Stimulated activated CD4-positive, alpha-beta T cell treated with anti-CD3 and anti-CD28 coated beads, TNF-alpha, amount 100 ng/mL, for 48 hours (primary cell): ENCODE measurements at places on chromosomes 3 and 15.

- DNase-seq: no peak
Measured at GRCh38 chr3:132378846-132379245, 38.5 kb upstream of the DNAJC13 start.

GRCh38 chr3:58055314-58055713, 47.1 kb downstream of the FLNB start:
- DNase-seq: no peak

DNA sequence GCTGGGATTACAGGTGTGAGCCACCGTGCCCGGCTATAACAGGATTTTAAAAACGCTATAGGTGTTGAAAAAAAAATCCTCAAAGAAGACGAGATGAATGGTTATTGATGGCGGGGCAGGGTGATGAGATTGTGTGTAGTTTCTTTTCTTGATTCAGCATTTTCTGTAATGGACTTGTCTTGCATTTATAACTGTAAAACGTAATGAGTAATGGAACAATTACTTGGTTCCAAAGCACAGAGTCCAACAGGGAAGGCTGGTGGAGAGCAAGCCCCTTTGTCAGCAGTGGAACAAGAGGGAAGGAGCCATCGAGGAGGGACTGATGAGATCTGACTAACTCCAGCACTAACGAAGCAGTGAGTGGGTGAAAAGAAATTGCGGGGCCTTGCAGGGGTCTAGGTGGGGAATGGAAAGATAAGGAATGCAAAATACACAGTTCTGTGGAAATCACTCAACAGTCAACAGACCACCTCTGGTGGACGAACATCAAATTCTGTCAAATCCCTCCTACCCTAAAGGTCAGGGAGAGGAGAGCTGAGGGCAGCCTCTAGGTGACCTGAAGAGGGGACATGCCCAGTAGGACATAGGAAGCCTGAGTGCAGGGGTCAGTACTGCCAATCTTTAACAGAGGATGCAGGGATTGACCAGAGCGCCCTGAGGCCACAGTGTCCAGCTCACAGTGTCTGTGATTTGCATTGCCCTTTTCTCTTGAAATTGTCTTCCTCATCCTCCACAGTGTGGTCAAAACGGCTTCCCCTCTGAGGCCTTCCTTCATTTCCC, 23.1 kb upstream of the CDCP1 start:
- no peak for DNase-seq

- DNase-seq: no peak
Measured at GRCh38 chr3:131474115-131474514, 28.7 kb downstream of the MRPL3 start.

GRCh38 chr3:155807823-155808222, 1.7 kb upstream of the C3orf33 start:
- no peak for DNase-seq

DNA sequence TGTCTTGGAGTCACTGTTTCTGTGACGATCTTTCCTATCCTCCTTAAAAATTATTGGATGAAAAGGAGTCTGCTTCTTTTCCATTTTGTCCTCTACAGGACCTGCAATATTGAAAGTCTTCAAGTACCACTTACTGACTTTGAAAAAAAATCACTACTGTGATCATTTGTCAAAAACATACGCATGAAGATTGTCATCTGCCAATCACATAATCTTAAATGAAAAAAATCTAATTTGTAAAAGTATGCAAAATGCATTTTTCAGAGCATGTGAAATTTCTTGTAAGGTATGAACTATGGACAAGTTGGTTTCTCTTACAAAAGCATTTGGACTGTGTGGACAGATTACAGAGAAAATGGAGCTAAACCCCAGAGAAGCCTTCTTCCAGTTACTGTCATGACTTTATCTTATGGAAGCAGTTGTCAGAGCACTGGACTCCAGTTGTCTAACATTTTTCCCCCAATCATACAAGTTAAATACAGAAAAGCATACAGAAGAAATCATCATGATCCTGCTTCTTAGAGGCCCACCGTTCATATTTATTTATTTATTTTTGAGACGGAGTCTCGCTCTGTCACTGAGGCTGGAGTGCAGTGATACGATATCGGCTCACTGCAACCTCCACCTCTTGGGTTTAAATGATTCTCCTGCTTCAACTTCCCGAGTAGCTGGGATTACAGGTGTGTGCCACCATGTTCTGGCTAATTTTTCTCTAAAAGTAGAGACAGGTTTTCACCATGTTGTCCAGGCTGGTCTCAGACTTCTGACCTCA, 3.4 kb upstream of the PXK start:
- no peak for DNase-seq
